NCI-H524 (cell line): ENCODE measurements at places on chromosomes 1 and 21.

DNA sequence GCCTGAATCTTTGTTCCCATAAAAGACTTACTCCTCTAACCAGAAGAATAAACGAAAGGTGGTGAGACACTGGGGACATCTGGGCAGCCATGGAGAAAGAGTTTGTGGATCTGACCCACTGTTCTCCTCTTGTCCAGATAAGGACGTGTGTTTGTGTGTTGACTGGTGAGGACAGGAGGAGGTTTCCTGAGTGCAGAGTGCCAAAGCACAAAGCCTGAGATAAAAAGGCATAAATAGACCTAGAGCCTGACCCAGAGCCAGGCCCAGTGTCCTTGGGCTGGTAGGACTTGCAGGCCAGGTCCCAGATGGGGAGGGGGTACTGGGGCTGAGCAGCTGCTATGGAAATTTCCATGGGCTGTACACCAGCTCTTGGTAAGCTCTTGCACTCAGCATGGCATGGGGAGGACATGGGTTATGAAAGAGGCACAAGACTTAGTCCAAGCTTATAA is 19.6 kb upstream of the COQ8A start:
- DNase-seq: no peak

GRCh38 chr1:43520100-43520778 is 10.4 kb upstream of the PTPRF start:
- peak; percentile 93 for DNase-seq

- no peak for DNase-seq
Observed at GRCh38 chr1:89262643-89263042, 10.0 kb downstream of the GBP5 start.

DNA sequence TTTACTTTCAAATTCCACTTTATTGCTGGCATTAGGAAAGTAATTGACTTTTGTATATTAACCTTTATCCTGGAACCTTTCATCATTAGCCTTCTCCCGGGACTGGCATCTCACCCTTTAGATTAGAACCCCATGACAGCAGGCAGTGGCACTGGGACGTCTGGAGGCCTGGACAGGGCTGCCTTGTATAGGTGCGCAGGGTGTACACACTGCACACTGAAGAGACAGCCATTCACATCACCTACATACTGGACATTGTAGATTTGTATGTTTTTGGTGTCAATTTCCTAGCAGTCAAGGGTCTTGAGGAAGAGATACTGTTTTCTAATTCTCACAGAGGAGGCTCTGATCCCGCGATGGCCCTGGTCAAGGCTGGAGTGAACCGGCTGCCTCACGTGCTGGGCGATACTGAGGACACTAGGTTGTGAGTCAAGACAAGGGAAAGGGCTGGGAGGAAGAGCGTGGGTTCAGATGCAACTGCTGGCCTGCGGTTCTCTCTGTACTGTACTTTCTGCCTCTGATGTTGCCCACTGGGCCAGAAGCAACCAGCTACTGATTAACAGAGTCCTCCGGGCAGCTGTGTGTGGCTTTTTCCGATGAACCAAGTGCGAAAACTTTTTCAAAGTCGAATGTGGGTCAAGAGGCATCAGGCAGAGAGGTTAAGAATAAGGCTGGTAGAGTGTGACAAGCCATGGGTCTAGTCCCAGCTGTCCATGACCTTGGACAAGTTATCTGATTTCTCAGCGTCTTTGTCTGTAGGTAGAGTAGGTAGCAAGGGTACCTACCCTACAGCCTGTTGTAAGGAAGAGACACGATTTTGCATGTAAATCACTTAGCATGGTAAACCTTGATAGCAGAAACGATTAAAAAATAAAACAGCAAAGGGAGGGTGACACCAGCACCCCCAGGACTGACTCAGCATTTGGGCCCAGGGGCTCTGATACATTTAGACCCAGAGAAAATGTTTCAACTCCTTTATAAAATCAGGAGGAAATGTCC is 38.2 kb upstream of the SLC25A33 start:
- DNase-seq: no peak

DNA sequence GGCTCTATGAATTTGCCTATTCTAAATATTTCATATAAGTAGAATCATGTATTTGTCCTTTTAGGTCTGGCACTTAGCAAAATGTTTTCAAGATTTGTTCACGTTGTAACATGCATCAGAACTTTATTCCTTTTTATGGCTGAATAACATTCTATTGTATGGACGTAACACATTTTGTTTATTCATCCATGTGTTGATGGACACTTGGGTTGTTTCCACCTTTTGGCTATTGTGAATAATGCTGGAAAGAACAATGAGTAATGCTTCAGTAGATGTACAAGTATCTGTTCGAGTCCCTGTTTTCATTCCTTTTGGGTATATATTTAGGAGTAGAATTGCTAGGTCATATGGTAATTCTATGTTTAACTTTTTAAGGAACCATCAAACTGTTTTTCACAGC is 24.7 kb downstream of the SLC35A3 start:
- DNase-seq: no peak

DNA sequence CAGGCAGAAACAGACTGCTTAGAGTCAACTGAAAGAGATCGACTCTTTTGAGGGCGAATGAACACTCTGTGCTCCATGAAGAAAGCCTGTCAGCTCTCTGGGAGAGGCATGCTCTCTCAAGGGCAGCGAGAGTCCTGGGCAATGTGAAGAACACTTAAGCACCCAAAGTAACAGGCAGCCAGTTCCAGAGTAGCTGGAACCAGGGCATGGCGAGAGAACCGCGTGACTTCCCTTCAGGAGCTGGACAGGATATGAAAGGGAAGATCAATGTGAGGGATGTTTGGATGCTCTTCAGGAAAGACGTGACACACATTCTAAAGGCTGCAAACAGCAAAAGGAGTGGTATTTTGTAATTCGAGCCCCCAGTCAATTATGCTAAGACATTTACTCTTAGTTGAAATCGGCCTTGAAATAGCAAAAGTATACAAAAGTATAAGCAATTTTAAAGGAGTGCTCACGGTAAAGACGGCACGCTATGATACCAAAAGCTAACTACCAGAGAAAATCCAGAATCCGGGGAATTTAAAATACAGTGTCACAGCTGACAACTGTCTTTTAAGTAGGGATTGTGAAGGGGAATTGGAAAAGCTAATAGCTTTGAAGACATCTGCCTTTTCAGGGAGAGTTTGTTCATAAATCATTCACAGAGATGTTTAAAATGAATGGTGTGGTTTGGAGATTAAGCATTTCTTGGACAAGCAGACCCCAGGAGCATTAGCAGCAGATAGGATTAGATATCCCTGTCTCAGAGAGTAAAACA is 20.8 kb downstream of the ADAMTS5 start:
- peak; percentile 84 for DNase-seq
